ENCODE measurements at places on chromosomes 3 and 15.

DNA sequence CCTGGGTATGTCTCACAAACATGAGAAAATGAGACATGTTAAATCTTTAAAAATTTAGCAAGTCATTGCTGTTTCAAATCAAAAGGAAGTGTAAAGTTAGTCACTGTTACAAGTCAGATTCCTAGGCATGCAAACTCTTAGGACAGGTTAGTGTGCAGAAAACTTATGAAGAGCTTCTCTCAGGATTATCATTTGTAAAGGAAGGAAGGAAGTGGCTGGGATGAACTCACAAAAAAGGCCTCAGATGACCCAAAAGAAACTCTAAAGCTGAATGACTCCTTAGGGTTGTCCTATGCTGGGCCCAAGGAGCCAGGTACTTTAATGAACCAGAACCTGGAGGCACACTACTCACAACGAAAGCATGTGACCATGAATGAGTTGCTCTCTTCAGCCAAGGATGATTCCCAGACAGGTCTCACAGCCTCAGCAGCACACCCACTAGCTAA lies 25.0 kb downstream of the MSL2 start:
- DNase-seq: no peak

DNA sequence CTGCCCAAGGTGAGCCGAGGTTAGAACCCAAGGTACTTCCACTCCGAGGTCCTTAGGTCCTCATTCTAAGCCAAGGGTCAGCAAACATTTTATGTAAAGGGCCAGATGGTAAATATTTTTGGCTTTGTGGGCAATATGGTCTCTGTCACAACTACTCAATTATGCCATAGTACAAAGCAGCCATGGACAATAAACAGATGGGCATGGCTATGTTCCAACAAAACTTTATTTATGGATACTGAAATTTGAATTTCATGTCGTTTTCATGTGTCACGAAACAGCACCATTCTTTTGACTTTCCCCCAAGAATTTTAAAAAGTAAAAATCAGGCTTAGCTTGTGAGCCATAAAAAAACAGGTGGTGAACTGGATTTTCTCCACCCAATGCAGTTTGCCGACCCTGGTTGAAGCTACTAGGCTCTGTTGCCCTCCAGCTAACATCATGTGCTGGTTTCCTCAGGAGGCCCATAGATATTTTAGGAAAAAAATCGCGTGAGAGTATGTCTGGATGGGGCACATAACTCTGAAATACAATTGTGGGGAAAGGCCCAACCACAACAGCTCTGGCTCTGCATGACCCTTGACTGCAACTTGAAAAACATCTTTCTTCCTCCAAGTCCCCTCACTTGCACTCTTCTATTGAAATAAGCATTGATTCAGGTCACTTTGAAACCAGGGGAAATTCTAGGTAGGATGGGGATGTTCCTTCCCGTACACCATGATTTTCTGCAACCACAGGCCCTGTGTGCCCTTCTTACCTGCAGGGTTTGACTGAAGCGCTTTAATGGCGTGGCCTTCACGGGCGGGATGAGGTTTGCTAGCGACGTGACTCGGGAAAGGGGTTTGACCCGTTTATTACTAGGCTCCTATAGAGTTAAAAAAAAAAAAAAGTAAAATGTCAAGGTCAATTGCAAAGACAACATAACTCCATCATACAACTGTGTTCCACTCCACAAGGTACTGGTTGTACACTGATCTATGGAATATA lies 28.5 kb downstream of the ARHGEF3 start:
- DNase-seq: no peak

DNA sequence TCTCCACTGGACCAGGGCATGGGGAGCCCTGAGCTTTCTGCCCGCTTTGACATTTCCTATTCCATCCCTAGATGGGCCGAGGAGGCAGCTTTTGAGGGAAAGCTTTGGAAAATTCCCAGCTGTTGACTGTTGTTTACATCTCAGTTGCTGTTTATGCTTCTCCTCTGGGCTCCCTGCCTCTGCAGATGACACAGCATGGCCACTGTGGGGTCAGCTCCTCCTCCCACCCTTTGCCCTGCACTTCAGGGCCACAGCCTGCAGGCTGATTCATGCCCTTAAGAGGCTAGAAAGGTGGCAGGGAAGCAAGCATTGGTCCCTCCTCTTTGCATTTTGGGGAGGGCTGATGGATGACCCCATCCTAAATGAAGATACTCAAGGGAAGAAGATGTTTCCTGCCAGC lies 8.5 kb upstream of the CTXND1 start:
- no peak for DNase-seq

- DNase-seq: no peak
These were observed 3.3 kb upstream of the HES1 start for GRCh38 chr3:194132465-194133286.

DNA sequence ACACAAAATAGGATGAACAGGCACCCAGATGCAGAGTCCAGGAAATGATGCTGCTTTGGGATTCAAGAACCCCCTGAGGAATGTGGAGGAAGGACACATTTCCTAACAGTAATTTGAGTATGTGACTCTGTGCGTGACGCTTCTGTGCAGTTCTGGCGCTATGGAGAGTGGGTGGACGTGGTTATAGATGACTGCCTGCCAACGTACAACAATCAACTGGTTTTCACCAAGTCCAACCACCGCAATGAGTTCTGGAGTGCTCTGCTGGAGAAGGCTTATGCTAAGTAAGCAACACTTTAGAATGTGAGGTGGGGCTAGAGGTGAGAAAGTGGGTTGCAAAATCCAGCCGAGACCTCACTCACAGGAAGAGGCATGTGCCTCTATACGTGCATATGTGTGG lies 28.3 kb downstream of the CAPN3 start:
- DNase-seq: no peak

DNA sequence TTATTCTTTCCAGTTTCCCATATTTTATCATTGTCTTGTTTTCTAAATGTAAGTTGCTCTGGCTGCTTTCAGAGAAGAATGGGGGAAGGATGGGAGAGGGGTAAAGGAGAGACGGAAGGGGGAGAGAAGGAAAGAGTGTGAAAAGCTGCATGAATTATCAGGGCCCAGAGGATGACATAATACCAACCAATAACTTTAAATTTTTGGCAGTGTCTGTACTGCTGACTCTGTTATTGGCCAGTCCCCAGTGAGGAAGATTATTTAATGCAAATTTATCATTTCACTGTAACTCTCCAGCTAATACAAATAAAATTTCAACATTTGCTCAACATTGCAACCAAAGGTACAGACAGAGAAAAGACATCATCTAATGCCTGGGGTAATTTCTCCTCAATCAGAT lies 551.7 kb upstream of the CFAP20DC start:
- no peak for DNase-seq

- DNase-seq: no peak
These were observed 191.9 kb upstream of the IL12A start for GRCh38 chr3:159796744-159797143.

DNA sequence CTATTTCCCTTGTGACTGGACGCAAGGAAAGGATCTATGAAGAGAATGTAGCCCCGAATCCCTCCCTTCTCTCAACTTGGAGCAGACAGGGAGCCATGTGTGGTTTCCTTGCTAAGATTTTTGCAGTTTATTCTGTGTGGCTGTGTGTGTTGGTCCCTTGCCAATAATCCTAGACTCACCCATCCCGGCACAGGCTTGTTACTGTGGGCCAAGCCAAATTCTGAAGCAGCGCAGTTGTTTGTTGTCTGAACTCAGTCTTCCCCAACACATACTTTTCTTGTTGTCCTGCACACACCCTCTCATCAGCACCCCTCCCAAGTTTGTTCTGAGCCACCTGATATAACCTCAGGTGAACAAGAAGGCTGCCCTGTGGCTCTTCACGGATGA lies 193.3 kb upstream of the CTDSPL start:
- DNase-seq: no peak

GRCh38 chr3:52136513-52136912 lies 17.7 kb downstream of the POC1A start:
- no peak for DNase-seq

DNA sequence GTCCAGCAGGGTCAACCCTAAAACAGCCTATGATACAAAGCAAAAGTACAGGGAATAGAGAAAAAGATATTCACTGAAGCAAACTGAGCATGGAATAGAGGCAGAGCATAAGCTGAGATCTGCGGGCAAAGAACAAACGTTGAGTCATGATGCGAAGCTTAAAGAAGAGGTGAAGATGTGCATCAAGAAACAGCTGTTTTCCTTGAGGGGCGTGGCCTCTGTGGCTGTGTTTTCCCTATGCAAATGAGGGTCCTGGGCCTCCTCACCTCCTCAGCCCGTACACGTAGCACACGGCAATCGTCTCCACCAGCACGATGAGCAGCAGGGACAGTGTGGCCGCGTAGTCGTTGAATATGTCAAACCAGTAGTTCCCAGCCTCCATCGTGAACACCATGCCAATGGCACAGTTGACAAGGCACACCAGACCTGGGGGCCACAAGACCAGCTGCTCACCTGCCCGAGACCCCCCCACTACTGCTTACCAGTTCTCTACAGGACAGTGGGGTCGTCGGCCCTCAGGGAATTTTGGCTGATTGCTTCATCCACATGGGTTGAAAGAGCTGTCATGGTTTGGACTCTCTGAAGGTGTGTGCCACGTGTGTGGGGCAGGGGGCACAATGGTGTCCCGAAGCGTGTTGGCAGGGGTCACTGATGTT lies 33.6 kb downstream of the SLC6A20 start:
- no peak for DNase-seq

DNA sequence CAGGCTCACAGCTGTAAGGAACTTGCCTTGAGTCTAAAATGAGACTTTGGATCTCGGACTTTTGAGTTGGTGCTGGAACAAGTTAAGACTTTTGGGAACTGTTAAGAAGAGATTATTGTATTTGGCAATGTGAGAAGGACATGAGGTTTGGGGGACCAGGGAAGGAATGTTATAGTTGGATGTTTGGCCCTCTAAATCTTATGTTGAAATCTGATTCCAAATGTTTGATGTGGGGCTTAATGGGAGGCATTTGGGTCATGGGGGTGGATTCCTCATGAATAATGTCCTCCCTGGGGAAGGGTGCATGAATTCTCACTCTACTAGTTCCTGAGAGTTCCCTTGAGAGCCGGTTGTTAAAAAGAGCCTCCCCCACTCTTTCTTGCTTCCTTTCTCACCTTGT lies 18.5 kb upstream of the CHCHD6 start:
- no peak for DNase-seq

- no peak for DNase-seq
These were observed 4.3 kb upstream of the MYL3 start for GRCh38 chr3:46867550-46867898.

DNA sequence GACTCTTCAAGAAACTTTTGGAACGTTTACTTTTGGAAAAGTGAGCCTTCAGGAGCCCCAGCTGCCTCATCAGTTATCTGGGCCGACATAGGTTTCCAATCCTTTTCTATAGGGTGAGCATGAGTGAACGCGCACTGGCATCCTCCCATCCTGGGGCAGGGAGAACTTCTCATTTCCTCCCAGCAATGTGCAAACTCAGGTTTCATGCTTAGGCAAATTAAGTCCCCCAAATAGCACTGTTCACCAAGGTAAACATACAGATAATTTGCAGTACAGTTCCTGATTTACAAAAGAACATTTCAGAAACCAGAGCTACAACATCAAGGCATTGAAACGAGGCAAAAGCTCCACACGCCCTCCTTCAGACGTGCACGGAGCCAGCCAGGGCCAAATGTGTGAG lies 333.5 kb upstream of the NR2E3 start:
- DNase-seq: no peak

- no peak for DNase-seq
These were observed 64.9 kb downstream of the ABHD5 start for GRCh38 chr3:43755516-43756200.

DNA sequence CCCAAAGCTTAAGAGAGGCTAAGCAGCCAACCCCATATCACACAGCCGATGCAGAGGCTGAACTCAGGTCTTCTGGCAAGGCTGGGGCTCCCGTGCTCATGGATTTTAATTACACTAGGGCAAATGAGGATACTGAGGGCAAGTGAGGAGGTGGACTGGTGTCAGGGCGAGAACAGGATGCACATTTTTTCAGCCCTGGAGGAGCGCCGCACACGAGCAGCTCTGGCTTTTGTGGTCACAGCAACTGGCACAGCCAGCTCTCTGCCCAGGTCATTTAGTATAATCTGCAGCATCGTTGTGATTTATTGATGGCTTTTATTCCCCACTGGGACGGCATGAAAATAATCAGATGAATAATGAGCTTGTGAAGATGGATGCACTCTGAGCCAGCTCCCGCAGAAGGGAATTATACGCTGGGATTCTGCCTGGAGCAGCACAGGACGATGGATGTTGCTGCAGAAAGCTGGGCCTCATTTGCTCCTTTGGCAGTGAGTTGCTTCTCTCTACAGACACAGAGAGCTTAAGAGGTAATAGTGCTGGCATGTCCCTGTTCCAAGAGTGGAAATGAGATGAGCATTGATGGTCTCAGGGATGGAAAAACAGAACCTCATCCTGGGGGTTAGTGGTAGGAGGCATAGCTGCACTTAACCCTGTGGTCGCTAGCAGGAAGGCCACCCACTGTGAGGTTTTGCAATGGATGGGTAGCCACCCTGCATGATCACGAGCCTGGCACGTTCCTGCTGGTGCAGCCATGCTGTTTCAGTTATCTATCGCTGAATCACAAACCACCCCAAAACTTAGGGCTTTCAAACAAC lies 135.4 kb downstream of the UACA start:
- peak; percentile 99 for DNase-seq
